Activated naive CD4-positive, alpha-beta T cell treated with anti-CD3 and anti-CD28 coated beads, Interleukin-2, amount 10 ng/mL, durations not matched to agents 7 days and 5 days (primary cell): ENCODE measurements at places on chromosomes 4 and X.

GRCh38 chr4:186020793-186021407 is 48.1 kb upstream of the TLR3 start:
- DNase-seq = no peak

GRCh38 chrX:15170927-15171326 is 99.0 kb downstream of the ASB9 start:
- DNase-seq = no peak

DNA sequence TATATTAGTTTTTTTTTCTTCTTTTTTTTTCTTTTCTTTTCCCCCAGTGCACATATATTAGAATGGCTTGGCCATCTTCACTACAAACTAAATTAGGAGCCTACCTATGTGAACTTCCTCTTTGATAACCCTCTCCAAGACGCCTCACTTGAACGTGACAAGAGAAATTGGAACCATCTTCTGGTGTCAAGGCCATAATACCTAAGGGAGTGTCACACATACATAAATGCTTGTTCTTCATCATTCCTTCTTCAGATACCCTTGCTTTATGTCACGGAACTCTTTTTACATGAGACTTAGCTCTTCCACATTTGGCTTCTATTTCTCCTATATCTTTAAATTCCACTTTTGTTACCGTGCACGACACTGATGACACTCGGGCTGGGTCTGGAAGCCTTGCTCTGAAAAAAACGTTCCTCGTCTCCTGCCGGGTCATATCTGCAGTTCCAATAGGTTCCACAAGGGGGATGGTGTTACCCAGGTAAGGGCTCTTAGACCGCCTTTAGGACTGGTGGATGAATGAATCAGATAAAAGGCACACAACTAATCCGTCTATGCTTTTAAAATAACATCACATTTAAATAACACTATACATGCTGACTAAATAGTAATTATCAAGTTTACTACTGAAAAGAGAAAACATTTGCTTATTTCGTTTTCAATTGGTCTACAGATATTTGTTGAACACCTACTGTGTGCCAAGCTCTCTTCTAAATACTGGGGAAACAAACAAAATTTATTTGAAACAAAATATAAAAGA is 19.9 kb downstream of the DGAT2L6 start:
- peak; percentile 68 for DNase-seq

DNA sequence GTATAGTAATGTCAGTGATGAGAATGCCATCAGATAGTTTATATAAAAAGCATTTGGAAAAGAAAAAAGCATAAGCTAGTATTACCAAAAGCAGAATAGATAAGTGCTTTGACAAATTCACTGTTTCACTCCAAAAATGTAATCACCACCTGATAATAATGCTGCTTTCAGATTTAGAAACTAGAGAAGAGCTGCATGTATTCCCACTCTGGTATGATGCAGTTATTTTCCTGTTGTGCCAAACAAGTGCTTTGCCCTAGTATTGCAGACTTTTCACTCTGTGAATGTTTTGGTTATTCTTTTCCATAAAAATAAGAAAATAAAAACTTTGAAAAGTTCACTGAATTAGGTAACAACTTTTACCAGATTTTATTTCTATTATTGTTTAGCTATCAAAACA is 267.7 kb upstream of the TET2 start:
- no peak for DNase-seq

DNA sequence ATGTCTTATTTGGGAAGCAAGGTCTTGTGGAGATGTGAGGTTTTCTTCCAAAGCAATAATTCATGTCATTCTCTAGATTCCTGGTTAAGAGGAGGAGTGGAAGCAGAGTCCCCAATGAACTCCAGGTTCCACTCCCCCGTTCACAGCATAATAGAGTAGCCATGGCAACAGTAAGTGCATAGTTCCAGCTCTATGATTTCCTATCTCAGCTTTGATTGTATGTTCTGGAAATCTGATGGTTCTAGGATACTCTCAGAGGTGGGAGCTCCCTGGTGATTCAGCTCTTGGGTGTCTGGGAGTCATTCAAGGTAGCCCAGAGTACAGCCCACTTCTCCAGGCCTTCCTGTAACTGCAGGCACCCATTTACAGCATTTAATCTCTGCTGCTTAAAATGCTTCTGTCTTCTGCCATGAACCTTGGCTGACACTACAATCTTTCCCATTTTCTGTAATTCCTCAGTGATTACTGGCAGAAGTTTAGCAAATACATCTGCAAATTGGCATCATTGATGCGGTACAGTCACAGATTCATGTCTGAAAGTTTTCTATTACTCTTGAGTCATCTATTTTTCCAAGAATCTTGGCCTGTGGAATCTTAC is 242.0 kb downstream of the MAPK10 start:
- DNase-seq = no peak

GRCh38 chr4:148305751-148306150 is 136.5 kb downstream of the NR3C2 start:
- no peak for DNase-seq

- DNase-seq = no peak
These were observed 107.8 kb upstream of the CBLL2 start for GRCh38 chrX:22164770-22165388.

DNA sequence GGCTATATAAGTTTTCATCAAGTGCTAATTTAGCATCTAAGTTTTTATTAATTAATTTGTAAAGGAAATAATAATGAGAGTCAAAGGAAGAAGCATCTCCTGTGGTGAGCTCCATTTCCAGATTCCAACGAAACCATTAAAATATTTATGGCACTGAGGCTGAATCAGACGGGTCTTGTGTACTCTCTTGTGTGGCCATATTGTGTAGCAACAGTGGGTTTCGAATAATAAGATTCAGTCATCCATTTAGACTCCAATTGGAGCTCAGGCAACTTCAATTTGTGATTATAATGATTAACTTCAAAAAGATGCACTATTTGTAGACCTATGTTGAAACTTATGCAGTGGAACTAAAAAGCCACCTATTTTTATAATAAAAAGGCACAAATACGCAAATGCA is 82.4 kb downstream of the SNCA start:
- no peak for DNase-seq

DNA sequence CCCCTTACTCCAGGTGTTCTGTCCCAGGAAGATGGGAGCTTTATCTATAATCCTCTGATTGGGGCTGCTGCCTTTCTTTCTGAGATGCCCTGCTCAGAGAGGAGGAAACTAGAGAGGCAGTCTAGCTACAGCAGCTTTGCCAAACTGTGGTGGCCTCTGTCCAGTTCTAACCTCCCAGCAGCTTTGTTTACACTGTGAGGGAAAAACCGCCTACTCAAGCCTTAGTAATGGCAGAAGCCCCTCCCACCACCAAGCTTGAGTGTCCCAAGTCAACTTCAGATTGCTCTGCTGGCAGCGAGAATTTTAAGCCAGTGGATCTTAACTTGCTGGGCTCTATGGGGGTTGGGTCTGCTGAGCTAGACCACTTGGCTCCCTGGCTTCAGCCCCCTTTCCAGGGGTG is 394.9 kb upstream of the PABPC5 start:
- no peak for DNase-seq

GRCh38 chrX:136112778-136113177 is 34.6 kb upstream of the FHL1 start:
- DNase-seq = no peak

GRCh38 chr4:142272452-142272851 is 573.6 kb downstream of the INPP4B start:
- no peak for DNase-seq

DNA sequence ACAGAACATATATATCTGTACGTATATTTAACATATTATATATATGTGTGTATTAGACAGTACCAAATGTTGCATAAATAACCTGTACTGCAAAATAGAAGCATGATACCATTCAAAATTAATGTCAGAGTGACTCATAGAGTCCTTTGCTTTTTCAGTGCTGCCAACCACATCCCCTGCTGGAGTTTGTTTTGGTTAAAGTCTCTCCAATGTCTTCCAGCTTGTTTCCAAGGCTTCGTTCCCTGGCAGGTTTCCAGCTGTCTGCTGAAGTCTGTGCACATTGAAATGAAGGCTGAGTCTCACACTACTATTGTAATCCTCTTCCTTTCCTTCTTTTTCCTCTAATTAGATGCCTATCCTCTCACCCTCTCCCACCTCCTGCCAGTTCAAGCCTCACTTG is 14.9 kb downstream of the NRK start:
- no peak for DNase-seq

- DNase-seq = no peak
These were observed 50.7 kb upstream of the CRMP1 start for GRCh38 chr4:5943561-5943960.

DNA sequence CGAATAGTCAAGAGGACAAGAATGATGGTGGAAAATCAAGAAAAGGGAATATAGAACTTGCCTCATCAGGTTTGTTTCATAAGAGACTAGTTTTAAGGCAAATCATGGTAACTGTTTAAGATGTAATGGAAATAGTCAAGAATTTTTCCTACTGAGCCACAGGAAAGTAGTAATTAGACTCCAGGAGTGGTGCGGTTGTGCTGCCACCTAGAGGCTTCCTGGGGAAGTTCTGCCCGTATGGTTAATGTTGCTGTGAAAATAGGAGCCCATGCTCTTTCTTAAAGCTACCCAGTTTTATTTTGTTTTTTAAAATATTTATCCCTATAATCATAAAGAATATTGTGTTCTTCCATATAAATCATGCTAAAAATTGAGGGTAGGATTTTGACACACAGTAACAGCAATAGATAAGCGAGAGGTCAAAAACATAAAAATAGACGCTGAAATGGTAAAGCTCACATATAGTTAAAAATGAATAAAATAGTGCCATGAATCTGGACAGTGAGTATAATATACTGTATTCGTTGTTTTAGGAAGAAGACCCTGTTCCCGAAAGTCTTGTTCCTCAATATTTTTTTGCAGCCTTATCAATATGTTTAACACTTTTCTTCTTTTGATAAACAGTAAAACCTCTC is 87.0 kb downstream of the PHOX2B start:
- peak; percentile 52 for DNase-seq

- no peak for DNase-seq
These were observed 24.8 kb downstream of the RTL9 start for GRCh38 chrX:110383414-110383813.

DNA sequence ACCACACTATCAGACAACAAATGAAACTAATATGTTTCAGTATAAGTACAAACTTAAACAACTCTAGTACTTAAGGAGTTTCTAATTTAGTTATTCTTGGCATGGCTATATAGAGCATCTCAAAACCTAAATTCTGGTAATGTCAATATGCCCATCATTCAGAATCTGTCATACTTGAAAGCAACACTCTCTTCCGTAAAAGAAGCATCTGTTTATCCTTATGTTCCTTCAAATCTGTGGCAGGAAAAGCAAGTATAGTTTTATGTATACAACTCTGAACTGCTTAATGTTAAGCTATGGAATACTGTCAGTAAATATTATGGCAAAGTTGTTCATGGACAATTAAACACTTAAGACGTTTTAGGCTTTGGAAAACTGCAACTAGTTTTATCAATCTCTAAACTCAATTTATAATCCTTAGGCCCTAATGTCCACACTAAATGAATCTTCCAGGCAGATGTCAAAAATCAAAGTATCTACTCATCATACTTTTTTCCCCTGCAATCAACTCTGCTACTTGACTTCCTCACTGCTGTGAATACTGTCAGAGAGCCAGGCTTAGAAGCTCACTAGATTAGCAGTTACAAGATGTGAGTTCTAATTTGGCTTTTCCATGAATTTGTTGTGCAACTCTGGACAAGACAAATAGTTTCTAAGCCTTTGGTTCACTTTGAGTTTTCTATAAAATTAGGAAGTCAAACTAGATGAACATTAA is 109.4 kb downstream of the SCLT1 start:
- DNase-seq = no peak

GRCh38 chr4:40908297-40908696 is 158.5 kb downstream of the NSUN7 start:
- no peak for DNase-seq
